Ascending aorta (tissue), 2 donors: ENCODE measurements at places on chromosomes 2 and 18. TPM values are rescaled to one million over a fixed set of nuclear protein-coding genes. Genes with fewer than 3 reads are reported as not detected.

- no peak for DNase-seq
- peaks cover 3% of the 10 kb centered on the region for H3K4me1 ChIP-seq
- H3K27me3 ChIP-seq: peaks cover 6% of the 10 kb centered on the region
- peak overlapping the region; percentile 51 for H3K4me3 ChIP-seq
- no peaks in the 10 kb centered on the region for H3K36me3 ChIP-seq
- H3K27ac ChIP-seq: no peak overlapping the region
Measured at GRCh38 chr18:46755315-46756024, 1.4 kb downstream of the ST8SIA5 start.

- H3K4me3 ChIP-seq: no peak overlapping the region
- peak overlapping the region; percentile 38 for H3K27ac ChIP-seq
- H3K4me1 ChIP-seq: no peaks in the 10 kb centered on the region
Measured at GRCh38 chr2:12935796-12936195, 219.1 kb downstream of the TRIB2 start.

DNA sequence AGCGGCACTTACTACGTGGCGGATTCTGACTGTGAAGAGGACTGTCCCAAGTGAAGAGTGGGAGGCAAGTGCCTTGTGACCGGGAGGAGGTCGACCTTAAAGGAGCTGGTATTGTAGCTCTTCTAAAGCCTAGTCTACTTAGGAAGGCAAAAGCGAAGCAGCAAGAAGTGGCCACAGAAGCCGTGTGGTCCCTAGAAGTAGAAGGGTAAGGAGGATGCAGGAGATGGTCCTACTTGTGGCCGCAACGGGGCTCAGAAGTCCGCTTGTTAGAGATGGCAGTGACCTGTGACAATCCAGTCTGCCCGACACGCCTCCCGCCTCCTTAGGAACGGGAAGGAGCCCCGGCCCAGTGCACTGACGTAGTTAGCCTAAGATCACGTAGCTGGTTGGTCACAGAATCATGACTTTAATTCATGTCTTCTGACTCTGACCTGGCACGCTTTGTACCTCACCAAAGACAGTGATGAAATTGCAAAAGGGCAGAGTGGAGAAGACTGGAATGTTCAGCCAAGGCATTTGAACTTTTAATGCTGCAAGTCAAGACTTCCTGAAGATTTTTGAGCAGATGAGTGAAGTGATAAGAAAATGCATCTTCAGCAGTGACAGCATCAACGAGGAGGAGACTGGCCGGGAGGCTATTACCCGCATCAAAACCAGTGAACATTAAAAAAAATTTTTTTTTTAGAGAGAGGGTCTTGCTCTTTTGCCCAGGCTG is 749 bp upstream of the EIF2AK3 start:
- H3K27ac ChIP-seq: peak overlapping the region; percentile 98
- H3K27me3 ChIP-seq: no peaks in the 10 kb centered on the region
- no peaks in the 10 kb centered on the region for H3K36me3 ChIP-seq
- peaks cover 17% of the 10 kb centered on the region for H3K4me1 ChIP-seq

DNA sequence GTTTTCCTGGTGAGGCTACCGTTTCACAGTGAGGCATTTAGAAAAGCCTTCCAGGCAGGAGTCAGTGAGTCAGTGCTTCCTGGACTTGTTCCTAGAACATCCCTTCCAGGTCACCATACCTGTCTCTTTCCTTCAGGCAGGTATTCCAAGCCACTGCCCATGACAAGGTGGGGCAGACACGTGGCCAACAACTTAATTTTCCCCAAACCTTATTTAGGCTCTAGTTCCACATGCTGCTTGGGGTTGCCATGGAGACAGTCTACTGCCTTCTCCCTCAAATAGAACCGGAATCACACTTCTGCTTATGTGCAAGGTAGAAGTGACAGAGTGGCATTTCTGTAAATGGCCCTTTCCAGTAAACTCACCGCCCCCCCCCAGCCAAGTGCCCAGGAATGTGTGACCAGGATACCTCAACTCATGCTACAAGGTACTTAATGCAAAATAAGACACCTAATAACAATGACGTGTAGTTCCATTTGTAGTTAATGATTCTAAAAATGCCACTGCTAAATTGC is 258.3 kb downstream of the PRKCE start:
- no peaks in the 10 kb centered on the region for H3K4me1 ChIP-seq
- DNase-seq: no peak
- H3K36me3 ChIP-seq: no peaks in the 10 kb centered on the region
- no peak overlapping the region for H3K27ac ChIP-seq
- no peak overlapping the region for H3K4me3 ChIP-seq

- H3K4me3 ChIP-seq: no peak overlapping the region
- DNase-seq: no peak
- no peaks in the 10 kb centered on the region for H3K36me3 ChIP-seq
- no peak overlapping the region for H3K27ac ChIP-seq
- H3K27me3 ChIP-seq: no peaks in the 10 kb centered on the region
- no peaks in the 10 kb centered on the region for H3K4me1 ChIP-seq
Measured at GRCh38 chr2:207683879-207684627, 27.4 kb upstream of the CCNYL1 start.

GRCh38 chr2:106843910-106844250 is 42.1 kb downstream of the ST6GAL2 start:
- peaks cover 16% of the 10 kb centered on the region for H3K36me3 ChIP-seq
- peaks cover 23% of the 10 kb centered on the region for H3K4me1 ChIP-seq
- H3K4me3 ChIP-seq: no peak overlapping the region
- H3K27me3 ChIP-seq: no peaks in the 10 kb centered on the region
- no peak for DNase-seq
- H3K27ac ChIP-seq: peak overlapping the region; percentile 78

GRCh38 chr18:11251229-11251890 is 102.0 kb upstream of the PIEZO2 start:
- no peak for DNase-seq
- no peaks in the 10 kb centered on the region for H3K36me3 ChIP-seq
- H3K4me1 ChIP-seq: peaks cover 2% of the 10 kb centered on the region
- no peak overlapping the region for H3K4me3 ChIP-seq
- H3K27ac ChIP-seq: no peak overlapping the region
- H3K27me3 ChIP-seq: no peaks in the 10 kb centered on the region

DNA sequence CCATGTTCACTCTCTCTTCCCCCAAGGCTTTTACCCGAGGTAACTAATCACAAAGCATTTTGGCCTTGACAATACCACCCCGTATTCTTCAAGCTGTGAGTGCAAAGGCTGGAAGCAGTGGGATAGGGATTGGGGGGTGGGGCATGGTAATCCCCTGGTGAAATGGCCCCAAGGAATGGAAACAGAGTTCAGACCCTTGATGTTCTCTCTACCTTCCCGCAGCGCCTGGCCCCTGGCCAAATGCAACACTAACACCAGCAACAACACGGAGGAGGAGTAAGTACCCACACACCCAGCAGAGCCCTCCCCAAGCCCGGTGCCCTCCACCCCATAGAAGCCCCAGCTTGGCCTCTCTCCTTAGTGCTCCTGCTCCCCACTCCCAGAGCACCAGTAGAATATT is 36.9 kb downstream of the CNGA3 start:
- H3K27me3 ChIP-seq: no peaks in the 10 kb centered on the region
- H3K4me1 ChIP-seq: no peaks in the 10 kb centered on the region
- no peak overlapping the region for H3K4me3 ChIP-seq
- no peak for DNase-seq

DNA sequence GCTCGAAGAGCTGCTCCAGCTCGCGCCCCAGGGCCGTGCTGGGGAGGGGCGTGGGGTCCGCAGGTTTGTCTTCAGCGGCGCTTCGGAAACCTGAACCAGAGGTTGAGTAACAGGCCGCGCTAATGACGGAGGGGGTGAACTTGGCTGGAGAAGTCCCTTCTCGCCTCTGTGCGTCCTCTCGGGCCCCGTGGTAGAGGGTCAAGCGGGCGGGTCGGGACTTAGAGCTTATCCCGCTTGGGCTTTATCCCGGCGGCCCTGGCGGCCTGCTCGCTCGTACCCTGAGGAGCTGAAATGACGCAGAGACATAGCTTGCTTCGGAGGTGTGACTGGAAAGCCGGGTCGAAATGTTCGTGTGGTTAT is 479 bp downstream of the RNMT start:
- peak overlapping the region; percentile 96 for H3K27ac ChIP-seq
- no peak for DNase-seq
- H3K36me3 ChIP-seq: no peaks in the 10 kb centered on the region
- H3K4me3 ChIP-seq: peak overlapping the region; percentile 79
- peaks cover 13% of the 10 kb centered on the region for H3K4me1 ChIP-seq

- DNase-seq: peak; percentile 99
- peak overlapping the region; percentile 100 for H3K27ac ChIP-seq
- peak overlapping the region; percentile 99 for H3K4me3 ChIP-seq
- no peaks in the 10 kb centered on the region for H3K36me3 ChIP-seq
Measured at GRCh38 chr18:79678665-79679551, 695 bp upstream of the CTDP1 start.

GRCh38 chr2:11754700-11755015 is 8.2 kb downstream of the LPIN1 start:
- H3K4me1 ChIP-seq: peaks cover 17% of the 10 kb centered on the region
- no peak overlapping the region for H3K4me3 ChIP-seq
- H3K27me3 ChIP-seq: no peaks in the 10 kb centered on the region
- no peak for DNase-seq

GRCh38 chr2:191382801-191383200 is 137.6 kb downstream of the MYO1B start:
- peaks cover 7% of the 10 kb centered on the region for H3K36me3 ChIP-seq
- H3K4me3 ChIP-seq: no peak overlapping the region
- H3K27me3 ChIP-seq: no peaks in the 10 kb centered on the region
- no peak overlapping the region for H3K27ac ChIP-seq

SLC8A1 gene
- total RNA-seq: 5.6 TPM
